Astrocyte of the spinal cord (primary cell): ENCODE measurements at places on chromosomes 2 and 18.

DNA sequence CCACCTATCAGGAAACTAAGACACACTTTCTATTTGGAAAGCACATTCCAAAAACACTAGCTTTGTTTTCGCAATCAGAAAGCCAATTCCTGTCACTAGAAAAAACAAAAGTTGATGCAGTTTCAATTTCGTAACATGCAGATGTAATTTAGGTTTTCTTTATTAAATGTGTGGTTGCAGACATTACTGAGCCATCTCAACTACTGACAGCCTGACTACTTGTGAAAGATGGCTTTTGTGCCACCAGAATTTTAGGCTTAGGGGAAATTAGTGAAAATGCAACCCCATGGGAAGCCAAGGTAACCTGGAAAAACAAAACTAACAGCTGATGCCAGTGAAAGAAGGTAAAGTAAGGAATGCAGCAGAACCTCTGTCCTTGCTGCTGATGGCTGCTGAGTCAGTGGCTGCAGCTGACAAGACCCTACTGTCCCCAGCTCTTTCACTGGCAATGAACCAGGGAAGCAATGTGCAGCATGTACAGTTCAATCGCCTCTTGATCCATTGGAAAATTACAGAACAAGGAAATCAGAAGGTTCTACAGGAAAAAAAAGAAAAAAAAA lies 34.9 kb downstream of the FEZ2 start:
- no peak for DNase-seq

DNA sequence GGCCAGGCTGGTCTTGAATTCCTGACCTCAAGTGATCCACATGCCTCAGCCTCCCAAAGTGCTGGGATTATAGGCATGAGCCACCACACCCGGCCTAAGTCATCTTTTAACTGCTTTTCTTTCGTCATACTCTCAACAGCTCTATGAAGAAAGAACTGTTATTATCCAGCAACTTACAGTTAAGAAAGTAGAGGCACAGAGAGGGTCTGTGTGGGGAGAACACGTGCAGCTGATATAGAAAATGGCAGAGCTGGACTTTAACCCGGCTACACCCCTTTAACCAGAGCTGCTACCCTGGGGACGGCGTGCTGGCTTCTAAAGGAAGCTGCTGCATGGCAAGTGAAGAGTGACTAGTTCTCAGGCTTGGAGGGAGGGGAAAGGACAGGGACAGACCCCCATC lies 25.5 kb downstream of the IGFBP2 start:
- DNase-seq: no peak

DNA sequence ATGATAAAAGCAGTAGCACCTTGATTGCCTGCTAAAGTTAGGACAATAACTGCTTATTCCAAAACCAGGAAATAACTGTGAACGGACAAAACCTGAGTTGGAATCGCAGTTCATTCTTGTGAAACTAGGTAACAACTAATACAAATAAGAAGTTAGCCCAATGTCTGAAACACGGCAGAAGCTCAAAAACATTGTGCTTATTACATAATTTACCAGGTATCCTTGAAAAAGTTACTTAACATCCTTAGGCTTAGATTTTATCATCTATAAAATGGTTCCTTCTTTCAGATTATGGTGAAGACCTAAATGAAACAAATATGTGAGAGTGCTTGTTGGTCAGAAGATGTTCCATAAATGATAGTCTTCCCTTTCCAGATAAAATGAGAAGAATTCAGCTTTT lies 32.4 kb downstream of the RTN4 start:
- DNase-seq: no peak

DNA sequence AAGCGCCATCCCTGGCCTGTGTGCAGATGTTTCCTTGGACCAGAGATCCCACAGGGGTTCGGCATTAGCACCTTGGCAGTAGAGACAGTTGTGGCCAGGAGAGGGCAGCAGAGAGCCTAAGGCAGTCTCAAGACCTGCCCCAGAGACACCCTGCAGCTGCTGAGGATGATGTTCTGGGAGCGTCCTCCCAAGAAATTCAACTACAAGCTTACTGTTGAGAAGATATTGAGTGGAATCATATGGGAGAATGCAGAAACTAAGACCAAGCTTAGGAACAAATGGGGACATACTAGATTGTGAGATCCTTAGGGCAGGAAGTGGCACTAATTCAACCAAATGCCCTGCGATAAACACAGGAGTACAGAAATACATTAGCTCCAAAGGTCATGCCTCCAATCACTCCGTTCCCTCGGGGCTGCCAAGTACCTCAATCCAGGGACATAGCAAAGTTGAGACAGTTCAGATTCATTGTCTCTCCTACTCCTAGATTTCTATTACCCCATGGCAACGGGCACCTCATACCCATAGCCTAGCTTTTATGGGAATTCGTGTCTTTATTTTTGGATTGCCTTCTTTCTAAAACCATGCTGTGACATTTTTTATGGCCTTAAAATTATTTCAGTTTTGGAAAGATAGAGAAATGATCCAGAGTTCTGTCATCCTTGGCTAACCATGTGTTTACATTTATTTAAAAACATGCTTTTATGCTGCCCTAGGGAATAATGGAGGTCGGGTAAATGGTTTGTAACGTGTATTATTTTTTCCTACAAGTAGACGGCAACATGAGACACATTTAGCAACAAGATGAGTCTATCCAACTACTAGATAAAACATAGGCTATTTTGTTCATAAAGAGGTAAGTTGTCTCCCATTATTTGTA lies 2.2 kb upstream of the ERMN start:
- peak; percentile 66 for DNase-seq

- DNase-seq: no peak
These were observed 2.0 kb upstream of the DGKD start for GRCh38 chr2:233352141-233352842.

GRCh38 chr2:133489641-133490410 lies 78.4 kb downstream of the NCKAP5 start:
- peak; percentile 17 for DNase-seq

- no peak for DNase-seq
These were observed 96.1 kb downstream of the ARL6IP6 start for GRCh38 chr2:152814475-152815030.

- DNase-seq: peak; percentile 79
These were observed 506.6 kb downstream of the ERBB4 start for GRCh38 chr2:212032032-212032431.

DNA sequence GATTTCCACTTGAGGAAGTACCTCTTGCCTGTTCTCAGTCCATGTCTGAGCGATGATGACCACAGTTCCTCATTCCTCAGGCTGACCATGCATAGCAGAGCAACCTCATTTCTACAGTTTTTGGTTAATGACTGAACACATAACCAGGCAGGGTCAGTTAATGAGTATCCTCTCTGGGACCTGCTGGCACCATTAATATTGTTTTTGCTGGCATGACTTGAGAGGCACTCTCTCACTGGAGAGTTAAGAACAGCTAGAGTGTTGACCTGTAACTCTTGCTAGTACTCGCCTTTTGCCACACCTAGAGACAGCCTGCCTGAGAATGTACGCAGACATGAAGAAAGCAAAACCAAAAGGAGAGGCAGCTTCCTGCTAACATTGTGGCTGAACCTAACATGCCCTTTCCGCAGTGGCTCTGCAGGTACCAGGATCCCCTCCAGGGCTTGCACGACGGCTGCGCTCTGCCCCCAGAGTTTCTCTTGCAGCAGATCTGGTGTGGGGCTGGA lies 23.9 kb downstream of the PECR start:
- peak; percentile 93 for DNase-seq

GRCh38 chr2:181656450-181657291 lies at the start of gene CERKL:
TSS of gene CERKL (minus strand) at chr2:181657105. CDS start at chr2:181657006, 99 bp downstream.
- DNase-seq: peak; percentile 27

DNA sequence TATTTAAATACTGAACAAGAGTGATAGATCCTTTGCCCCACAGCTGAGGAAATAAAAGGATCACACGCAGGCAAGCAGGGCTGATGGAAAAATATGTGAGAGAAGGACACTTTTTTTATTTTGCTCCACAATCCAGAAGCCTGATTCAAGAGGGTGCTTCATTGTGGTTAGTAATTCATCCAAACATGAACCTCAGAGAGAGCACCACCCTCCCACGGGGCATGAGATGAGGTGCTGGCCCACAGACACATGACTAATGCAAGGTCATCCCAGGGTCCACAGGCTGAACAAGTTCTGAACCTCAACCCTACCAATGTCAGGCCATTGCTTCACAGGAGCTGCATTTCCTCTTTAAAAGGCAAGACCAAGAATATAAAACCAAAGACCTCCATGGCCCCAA lies 239.6 kb downstream of the MREG start:
- peak; percentile 95 for DNase-seq
